ENCODE measurements at places on chromosomes 1 and 21.

- no peak for DNase-seq
Observed at GRCh38 chr1:41108696-41109275, 87.3 kb upstream of the SLFNL1 start.

DNA sequence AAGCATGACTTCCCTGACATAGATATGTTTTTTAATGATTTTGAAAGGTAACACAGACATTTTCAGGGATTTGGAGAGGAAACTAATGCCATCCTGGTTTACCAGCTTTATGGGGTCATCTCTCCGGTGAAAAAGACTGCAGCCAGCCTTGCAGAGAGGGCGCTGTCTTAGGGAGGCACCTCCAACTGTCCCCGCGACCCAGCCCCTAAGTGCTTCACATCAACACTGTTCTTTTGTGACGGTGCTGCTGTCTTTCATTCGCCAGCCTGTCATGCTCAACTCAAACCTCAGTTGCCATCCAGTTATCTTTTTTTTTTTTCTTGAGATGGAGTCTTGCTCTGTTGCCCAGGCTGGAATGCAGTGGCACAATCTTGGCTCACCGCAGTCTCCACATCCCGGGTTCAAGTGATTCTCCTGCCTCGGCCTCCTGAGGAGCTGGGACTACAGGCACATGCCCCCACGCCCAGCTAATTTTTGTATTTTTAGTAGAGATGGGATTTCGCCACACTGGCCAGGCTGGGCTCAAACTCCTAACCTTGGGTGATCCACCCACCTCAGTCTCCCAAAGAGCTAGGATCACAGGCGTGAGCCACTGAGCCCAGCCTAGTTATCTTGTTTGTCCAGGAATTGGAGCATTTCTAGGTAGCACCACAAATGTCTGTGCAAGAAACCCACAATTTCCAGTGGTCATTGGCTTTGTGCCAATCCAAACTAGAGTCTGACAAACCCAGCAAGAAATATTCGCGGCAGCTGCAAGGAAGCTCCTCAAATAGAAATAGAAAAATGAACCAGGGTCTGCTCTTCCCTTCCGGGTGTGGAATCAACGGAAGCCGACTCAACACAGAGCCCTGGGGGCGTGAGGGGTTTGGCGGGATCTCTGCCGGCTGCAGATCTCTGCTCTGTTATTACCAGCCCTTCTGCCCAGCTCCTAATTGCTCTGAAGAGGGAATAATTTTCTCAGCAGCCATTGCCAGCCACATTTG lies 24.2 kb downstream of the PDE9A start:
- no peak for DNase-seq

DNA sequence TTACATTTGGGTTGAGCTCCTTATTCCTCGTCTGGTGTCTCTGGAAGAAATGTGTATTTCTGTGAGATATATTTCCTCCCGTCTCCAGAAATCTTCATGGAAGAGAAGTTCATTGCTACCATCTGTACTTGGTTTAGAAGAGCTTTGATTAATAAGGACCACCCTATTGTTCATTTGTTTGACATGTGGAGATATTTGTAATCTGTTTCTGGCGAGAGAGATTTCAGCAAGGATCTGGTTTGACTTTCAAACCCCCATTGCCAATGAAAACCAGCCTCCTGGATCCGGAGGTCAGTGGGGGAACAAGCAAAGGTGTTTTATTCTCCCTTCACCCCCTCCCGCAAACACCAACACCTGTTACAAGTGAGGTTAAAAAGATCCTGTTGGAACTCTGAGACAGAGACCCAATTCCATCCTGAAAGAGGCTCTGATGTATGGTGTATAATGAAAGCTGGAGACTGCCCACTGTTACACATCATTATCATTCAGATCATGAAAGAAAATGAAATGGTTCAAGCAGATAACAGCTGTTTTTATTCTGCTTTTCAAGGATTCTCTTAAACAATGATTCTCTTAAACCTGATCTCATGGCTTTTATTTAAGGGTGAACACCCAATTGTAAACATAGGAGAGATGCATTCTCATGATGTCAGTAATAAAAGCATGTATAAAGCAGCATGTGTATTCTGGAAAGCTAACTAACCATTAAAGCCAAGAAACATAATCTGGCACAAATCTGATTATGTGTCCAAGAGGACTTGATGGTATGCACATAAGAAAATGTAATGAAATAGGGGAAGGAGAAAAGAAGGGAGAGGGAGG lies 393.5 kb upstream of the ADGRL2 start:
- no peak for DNase-seq

- DNase-seq, result no peak
Observed at GRCh38 chr21:44380876-44381275, 27.5 kb downstream of the TRPM2 start.

DNA sequence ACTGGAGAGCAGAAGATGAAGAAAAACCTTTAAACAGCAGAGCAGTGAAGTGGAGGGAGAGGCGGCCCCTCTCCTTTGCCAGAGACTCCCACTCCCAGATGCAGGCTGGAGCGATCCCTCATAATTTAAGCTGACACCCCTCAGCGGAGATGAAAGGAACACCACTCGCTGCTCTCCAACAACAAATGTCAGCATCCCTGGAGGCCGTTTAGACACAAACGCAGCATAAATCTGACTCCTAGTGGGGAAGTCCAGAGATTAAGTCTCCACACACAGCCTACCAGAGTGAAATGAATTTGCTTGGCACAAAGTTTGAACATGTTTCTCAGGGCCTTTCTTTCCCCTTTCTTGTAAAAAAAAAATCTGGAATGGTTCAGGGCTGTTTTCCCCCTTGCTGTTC lies 137.8 kb downstream of the LMX1A start:
- no peak for DNase-seq

Data from iPS DF 6.9 (cell line).